Hepatocyte (in vitro differentiated cells): ENCODE measurements at places on chromosomes 12 and 14. TPM values are rescaled to one million over a fixed set of nuclear protein-coding genes. Genes with fewer than 3 reads are reported as not detected.

DNA sequence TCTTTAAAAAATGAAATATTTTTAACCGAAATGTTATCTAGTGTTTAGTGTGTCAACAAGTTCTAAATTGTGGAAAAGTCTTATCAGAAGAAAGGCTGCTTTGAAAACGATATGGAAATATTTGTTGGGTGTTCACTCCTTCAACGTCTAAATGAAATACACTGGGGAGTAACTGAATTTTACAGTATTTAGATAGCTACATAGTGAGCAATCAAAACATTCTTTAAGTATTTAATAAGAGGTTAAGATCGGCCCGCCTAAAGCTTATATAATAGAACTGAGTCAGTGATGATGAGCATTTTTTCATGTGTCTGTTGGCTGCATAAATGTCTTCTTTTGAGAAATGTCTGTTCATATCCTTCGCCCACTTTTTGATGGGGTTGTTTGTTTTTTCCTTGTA lies 228.3 kb downstream of the RAD51B start:
- no peak for DNase-seq

LRP10 gene
- 34.4 and 56.2 TPM in 2 replicates for total RNA-seq

GRCh38 chr14:23653051-23653450 lies 16.9 kb downstream of the DHRS2 start:
- no peak for DNase-seq

TDRD9 gene
- 0.73 and 2.2 TPM in 2 replicates for total RNA-seq

DNA sequence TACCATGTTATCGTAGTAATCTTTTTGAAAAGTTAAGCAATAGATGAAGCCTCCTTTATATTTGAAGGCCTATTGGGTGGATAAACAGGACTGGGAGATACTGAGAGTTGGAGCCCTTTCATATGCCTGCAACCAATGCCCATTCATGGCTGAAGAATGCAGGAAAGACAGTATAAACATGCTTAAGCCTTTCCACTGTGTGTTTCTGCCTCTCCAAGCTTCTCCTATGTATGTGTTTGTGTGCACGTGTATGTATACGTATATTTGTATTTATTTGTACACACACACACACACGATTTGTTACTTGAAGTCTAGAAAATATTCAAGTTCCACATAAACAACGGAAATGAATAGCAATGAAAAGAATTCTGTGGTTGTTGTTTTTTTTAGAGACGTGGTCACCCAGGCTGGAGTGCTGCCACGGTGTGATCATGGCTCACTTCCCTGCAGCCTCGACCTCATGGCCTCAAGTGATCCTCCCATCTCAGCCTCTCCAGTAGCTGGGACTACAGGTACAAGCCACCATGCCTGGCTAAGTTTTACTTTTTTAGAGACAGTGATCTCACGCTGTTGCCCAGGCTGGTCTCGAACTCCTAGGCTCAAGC lies 1453.5 kb downstream of the AACS start:
- DNase-seq: no peak

COA8 gene
- 58.7 and 59.1 TPM in 2 replicates for total RNA-seq

GRCh38 chr12:2344476-2344875 lies 291.7 kb downstream of the CACNA1C start:
- no peak for DNase-seq

GRCh38 chr14:32770422-32770821 lies 168.3 kb upstream of the NPAS3 start:
- DNase-seq: no peak

DNA sequence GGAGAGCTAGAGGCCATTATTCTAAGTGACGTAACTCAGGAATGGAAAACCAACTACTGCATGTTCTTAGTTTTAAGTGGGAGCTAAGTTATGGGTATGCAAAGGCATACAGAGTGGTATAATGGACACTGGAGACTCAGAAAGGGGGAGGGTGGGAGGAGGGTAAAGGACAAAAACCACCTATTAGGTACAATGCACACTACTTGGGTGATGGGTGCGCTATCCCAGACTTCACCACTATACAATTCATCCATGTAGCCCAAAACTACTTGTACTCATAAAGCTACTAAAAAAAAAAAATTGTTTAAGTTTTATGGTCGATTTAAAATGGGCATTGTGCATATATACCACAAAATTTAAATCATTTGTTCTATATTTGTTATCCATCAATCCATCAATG lies 24.3 kb downstream of the SLC41A2 start:
- DNase-seq: no peak
